Stimulated activated naive CD8-positive, alpha-beta T cell treated with anti-CD3 and anti-CD28 coated beads, Interleukin-15, amount 100 ng/mL, for 72 hours (primary cell): ENCODE measurements at places on chromosomes 3 and 15.

DNA sequence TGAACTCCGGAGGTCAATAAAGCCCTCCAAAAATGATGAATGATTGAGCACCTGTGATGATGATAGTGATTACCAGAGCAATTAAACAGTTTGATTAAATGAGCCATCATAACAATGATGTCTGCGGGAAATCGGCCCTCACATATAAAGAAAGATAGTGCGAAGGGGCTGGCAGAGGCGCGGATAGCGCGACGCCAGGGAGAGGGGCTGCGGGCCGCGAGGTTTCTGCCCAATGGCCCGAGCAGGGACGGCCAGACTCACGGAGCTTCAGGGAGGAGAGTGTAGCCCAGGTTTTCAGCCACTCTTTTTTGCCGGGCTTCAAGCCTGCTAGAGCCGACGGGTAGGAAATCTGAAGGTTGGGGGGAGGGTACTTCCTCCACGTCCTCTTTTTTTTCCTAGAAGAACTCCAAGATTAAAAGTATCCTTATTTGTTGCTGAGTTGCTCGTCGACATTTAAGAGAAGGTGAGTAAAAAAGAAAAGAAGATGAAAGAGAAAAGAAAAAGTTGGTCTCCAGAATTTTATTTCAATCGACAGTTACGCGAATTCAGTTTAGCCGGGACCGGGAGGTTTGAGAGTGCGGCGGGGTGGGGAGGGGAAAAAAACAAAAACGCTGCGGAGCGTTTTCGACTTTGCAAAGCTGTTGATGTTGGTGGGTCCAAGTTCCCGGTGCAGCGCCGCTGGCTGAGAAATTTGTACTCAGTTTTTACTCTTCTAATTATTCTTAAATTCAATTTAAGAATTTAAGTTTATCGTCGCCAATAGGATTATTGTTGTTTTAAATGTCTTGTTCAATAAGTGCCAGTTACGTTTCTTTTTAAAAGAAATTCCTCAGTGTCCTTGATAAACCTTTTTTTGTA lies 2.2 kb upstream of the MEIS2 start:
- DNase-seq: no peak

DNA sequence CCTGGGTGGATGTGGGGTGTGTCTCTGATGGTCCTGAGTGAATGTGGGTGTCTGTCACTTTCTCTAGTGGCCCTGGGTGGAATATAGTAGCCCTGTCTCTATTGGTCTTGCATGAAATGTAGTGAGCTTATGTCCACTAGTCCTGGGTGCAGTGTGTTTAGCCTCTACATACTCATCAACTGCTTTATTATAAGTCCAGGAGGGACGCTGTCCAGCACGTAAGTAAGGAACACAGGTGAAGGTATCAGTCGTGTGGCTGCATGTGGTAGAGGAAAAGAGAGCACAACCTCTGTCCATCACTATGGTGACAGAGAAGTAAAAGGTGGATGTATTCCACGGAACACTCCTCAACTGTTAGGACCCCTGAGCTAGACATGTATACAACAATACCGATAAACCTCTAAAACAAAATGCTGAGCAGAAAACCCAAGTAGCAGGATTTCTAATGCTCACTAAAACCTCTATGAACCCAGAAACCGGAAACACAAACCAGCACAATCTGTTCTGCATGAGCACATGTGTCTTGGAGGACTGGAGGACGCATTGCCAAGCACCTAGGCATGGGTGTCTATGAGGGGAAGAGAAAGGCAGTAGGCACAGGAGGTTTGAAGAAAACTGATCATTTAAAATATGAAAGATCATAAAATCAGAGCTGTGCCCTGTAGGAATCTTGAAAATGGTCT lies 11.0 kb downstream of the LTF start:
- DNase-seq: no peak

DNA sequence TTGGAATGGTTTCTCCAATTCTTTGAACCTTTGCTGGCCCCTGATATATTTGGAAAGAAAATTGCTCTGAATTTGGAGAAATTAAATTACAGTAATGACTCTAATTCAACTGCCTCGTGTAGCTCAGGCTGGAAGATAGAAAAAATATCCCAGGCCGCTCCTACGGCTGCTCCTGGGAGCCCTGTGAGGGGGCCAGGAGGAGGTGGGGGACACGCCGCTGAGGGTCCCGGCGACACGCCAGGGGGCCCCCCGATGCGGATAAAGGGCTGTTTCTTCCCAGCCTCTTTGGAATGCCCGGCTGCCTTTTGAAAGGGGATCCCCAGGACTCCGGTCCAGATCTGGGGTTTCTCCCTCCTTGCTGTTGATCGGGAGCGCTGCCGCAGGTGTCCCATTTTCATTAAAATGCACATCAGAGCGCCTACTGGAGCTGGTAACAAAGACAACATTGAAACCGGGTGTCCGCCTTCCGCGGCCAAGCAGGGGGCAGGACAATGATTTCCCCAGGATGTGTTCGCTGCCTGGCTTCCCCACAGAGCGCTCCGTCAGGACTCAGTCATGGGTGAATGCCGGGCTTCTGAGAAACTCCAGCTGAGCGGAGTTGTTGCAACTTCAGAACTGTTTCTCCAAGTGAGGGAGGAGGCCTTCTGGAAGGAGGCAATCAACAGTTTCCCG lies 200.1 kb upstream of the KBTBD8 start:
- no peak for DNase-seq

DNA sequence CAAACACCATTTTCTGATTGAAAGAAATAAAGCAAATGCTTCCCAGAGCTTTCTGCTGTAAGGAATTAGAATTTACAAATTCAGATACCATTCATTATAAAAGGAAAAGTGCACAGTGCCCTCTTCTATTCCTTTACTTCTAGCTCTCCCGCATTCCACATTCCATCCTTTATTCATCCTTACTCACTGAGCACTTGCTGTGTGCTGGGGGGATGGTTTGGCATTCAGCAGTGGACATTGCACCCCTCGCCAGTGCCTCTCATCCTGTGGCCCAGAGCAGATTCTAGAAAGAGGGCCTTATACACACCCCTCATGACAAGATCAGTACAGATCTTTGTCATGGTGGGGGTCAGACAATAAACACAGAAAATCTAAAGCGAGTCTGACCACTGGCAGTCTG lies 73.0 kb downstream of the MGLL start:
- no peak for DNase-seq

DNA sequence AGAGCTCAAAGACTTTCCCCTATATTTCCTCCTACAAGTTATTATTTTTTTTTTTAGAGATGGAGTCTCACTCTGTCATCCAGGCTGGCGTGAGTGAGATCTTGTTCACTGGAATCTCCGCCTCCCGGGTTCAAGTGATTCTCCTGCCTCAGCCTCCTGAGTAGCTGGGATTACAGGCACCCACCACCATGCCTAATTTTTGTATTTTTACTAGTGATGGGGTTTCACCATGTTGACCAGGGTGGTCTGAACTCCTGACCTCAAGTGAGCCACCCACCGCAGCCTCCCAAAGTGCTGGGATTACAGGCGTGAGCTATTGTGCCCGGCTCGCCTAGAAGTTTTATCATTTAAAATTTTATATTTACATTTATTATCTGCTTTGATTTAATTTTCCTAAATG lies 5.9 kb downstream of the AKAP13 start:
- no peak for DNase-seq

DNA sequence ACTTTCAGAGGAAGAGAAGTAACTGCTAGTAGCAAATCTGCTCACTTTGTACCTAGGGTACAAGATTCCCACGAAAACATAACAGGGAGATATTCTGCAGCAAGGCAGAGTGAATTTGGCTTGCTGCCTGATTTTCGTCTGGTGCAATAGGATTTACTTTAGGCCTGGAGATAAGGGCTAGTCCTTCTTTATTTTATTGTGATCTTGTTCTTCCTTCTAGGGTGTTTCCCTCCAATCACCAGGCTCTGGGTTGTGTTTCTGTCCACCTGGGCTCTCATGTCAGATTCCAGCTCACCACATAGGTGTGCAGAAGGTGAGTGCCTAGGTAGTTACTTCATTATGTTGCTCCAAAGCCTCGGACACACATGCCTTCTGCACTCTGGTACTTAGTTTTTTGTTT lies 211.8 kb upstream of the RGMA start:
- no peak for DNase-seq

GRCh38 chr3:134956395-134956794 lies 161.3 kb downstream of the EPHB1 start:
- no peak for DNase-seq

- DNase-seq: no peak
Observed at GRCh38 chr15:42046597-42046996, 25.8 kb upstream of the PLA2G4E start.

DNA sequence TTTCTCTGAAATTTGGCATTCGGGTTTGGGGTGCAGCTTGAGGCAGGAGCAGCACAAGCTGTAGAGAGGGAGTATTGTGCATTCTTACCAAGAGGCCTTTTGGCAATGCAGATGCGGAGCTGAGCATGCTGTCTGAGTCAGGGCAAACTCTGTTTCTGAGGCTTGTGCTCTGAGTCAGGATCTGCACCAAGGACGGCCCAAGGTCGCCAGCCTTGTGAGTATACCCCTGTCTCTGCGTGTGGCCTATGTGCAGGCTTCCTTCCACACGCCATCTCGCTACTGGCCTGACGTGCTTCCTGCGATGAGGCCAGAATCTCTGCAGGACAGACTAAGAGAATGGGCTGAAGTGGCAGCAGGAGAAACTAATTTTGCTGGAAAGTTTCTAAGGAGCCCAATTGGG lies 83.8 kb upstream of the ROPN1 start:
- DNase-seq: no peak

DNA sequence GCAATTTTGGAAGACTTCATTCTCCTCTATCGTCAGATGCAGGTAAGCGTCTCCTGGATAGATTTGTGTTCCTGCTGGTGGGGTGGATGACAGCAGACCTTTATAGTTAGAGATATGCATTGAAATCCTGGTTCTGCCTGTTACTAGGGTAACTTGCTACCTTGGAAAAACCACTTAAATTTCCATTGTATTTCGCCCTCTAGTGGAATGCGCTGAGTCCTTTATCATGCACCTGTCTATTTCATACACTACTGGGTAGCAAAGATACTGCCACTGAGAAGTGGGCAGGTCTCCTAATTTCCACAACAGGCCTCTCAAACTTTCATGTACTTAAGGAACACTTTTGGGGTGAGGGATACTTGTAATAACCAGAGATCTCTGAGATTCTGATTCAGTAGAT lies 209.5 kb upstream of the SUCLG2 start:
- DNase-seq: no peak

- no peak for DNase-seq
Observed at GRCh38 chr3:192845526-192845855, 72.2 kb downstream of the MB21D2 start.

GRCh38 chr3:103126115-103126514 lies 691.3 kb downstream of the ZPLD1 start:
- no peak for DNase-seq

GRCh38 chr15:63401714-63402497 lies 20.3 kb upstream of the CA12 start:
- DNase-seq: no peak

DNA sequence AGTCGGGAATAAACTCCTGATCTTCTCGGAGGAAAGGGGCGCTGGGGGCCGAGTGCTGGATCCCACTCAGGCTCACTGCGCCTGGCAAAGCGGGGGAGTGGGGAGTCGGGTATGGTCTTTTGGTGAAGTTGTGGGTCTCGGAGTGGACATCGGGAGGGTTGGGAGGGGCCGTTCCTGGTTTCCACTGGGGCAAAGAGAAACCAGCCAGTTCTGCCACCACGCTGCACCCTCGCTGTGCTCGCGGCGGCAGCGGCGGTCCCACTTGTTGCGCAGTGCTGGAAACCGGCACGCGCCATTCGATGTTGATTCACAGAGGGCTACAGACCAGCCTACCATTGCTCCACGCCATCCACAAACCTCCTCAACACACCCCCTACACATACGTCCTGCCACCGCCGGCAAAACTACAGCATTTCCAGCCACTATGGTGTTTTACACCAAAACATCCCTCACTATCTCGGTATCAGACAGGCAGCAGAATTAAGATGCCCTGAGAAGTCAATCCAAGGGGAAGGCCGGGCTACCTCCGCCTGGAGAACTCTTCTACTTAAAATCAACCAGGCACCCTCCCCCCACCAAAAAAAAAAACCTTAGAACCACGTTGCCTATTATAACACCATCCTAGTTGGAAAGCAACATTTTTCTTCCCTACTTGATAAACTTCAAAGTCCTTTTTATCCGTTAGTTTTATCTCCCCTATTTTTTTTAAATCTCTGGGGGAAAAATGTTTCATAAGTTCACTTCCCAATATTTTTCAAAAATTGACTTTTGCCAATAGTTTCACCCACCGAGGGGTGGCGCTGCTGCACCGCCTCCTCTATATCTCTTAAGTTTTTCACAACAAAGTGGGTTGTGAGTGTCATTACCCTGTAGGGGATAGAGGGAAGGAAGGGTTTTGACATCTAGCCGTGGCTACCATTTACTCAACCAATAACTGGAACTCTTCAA lies 3.6 kb downstream of the BCL6 start:
- DNase-seq: peak; percentile 77

GRCh38 chr3:114411190-114411668 lies 117.4 kb downstream of the TIGIT start:
- no peak for DNase-seq

- DNase-seq: no peak
Observed at GRCh38 chr15:86106306-86106705, 26.6 kb downstream of the AGBL1 start.

GRCh38 chr15:64038878-64039610 lies 7.2 kb downstream of the DAPK2 start:
- DNase-seq: no peak

GRCh38 chr3:136637176-136637575 lies 115.0 kb downstream of the STAG1 start:
- no peak for DNase-seq

DNA sequence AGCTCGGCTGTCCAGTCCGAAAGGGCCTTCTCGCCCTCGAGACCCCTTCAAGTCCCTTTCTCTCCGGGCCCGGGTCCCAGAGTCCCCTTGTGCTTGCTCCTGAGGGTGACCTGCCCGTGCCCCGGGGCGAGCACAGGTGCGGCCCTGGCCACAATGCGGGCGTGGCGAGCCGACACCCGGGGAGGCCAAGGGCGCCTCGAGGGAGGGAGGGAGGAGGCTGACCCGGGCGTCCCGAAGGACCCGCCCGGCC lies 810 bp upstream of the MEF2A start:
- no peak for DNase-seq

- no peak for DNase-seq
Observed at GRCh38 chr15:63553388-63553791, 43.8 kb upstream of the FBXL22 start.

DNA sequence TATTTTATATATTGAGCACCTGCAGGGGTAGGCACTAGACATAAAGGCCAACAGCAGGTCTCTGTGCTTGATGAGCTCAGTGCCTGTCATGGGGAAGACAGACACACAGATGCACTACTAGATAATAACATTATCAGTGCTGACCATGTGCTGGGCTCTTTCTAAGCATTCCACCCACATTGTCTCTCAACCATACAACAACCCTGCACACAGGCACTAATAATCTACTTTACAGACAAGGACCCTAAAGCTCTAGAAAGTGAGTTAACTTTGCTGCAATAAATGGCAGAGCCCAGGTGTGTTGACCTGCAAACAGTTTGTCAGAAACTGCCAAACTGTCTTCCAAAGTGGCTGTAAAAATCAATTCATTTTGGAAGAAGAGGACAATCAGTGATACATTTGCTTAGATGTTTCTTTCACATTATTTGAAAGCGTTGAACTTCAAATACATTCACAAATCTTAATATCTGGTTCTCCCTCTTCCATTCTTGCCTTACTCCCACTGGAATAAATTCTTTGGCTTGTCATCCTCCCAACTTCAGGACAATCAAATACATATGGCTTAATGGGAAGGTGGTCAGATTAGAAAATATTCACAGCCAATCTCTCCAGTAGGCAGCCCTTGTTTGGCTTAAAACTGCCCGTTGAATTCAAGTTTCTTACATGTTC lies 11.0 kb upstream of the PP2D1 start:
- DNase-seq: no peak
